ENCODE measurements at places on chromosomes 2 and 18.

GRCh38 chr2:85976106-85976920, 87.5 kb upstream of the ST3GAL5 start:
- no peak for DNase-seq

GRCh38 chr18:80046961-80047541, 12.8 kb downstream of the RBFA start:
- DNase-seq, result no peak

DNA sequence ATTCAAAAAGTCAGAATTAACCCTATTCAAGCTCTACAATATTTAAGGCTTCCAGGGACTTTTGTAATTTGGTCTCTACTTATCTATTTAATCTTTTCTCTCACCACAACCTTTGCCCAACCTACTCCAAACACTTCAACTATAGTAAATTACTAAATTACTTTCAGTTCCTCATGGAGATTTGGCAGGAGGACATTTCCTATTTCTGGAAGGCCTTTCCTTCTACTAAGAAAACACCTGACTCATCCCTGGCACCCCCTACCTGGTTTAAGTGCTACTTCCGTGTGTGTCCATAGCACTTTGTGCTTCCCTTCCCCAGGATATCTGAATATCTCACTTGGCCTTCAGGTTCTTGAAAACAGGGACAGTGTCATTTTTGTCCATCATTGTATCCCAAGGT, 96.3 kb downstream of the UPP2 start:
- no peak for DNase-seq

- DNase-seq, result no peak
Measured at GRCh38 chr2:233817995-233818638, 36.2 kb downstream of the HJURP start.

DNA sequence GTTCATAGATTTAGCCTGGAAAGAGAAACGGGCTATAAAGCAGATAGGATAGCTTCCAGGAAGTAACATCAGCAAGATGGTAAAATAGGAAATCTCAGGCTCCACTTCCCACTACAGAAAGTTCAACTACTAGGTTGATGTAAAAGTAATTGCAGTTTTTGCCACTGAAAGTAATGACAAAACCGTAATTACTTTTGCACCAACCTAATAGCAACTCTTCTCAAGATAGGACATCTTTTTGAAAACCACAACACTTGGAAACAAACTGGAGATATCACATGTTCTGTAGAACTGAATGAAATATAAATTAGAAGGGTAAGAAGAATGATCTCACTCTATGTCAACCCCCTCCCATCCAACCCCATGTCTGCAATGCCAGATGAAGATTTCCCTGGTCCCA, 1154.3 kb downstream of the BCL11A start:
- no peak for DNase-seq

- no peak for DNase-seq
Measured at GRCh38 chr2:144942516-144943256, 422.8 kb upstream of the ZEB2 start.

GRCh38 chr2:37795456-37795855, 124.0 kb upstream of the CDC42EP3 start:
- DNase-seq, result no peak

GRCh38 chr2:17950006-17950405, 71.5 kb downstream of the KCNS3 start:
- DNase-seq, result no peak

DNA sequence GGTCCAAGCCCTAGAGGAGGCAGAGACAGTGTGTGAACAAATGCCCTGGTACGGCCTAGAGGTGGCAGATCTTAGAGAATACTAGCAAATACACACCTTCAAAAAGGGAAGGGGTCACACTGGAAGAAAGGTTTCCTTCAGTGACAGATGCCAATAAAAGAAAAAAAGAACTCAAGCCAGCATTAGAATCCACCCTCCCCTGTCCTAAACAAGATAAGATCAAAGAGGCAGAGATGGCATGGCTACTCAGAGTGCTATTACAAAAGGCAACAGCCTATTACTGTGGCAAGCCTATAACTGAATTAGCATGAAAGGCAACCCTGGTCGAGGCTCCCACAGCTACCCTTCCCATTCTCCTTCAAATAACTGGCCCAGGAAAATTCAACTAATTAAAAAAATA, 69.6 kb downstream of the SMC6 start:
- DNase-seq, result no peak

- DNase-seq, result no peak
Measured at GRCh38 chr18:63112706-63113105, 206.9 kb downstream of the BCL2 start.

GRCh38 chr2:16117791-16118610, 177.7 kb downstream of the MYCN start:
- no peak for DNase-seq

DNA sequence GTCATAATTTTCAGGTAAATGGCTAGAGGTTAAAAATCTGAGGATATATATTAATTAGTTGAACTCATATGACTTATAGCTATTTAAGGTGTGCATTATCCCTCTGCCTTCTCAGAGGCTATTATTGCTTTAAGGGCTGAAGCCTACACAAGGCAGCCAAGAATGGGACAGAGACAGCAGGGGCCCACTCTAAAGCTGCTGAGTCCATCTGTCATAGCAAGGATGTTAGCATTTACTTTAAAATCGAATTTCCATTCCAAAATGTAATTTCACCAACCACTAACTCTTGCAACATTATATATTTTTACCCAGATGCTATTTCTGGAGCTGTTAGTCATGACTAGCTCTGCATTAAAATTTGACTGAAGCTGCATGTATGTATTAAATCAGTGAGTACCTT, 236.3 kb upstream of the FSIP2 start:
- DNase-seq, result no peak

GRCh38 chr18:29962579-29962978, 1080.0 kb downstream of the DSC3 start:
- DNase-seq, result no peak

GRCh38 chr18:4369705-4370104, 85.4 kb downstream of the DLGAP1 start:
- no peak for DNase-seq

- no peak for DNase-seq
Measured at GRCh38 chr18:1458547-1458946, 553.9 kb downstream of the ADCYAP1 start.

DNA sequence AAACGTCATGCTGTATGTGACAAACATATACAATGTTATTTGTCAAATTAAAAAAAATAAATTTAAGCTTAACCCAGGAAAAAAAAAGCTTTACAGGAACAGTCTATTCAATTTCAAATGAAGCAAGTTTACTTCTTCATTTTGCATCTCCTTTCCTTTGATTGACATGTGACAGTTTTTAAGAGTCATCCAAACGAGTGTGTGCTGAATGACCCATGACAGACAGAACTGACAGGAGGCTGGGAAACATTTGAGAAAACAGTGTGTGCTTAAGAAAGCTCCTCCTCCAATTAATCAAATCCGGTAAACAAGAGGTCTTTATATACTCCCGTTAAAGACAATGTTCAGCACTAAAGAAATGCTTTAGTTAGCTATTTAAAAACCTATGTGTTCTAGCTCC, 177.7 kb downstream of the SRBD1 start:
- no peak for DNase-seq

- DNase-seq, result no peak
Measured at GRCh38 chr18:69648486-69648885, 247.8 kb downstream of the DOK6 start.

- DNase-seq, result no peak
Measured at GRCh38 chr2:130972410-130972809, 120.8 kb downstream of the FAM168B start.

DNA sequence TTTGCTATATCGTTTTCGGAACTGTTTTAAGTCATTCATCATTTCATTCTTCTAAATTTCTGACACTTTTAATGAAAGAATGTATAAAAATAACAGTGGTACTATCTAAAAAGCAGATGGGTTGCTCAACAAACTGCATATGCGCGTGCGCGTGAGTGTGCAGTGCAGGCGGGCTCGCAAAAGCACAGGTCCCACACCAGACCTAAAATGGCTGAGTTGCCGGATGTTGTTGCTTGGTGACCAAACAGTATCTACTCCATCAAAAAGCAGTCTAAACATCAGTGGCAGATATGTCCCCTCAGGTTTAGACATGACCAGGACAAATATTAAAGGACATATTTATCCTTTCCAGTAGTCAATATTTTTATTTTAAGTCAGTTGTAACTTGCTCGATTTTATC, 5.1 kb downstream of the NOL4 start:
- no peak for DNase-seq

DNA sequence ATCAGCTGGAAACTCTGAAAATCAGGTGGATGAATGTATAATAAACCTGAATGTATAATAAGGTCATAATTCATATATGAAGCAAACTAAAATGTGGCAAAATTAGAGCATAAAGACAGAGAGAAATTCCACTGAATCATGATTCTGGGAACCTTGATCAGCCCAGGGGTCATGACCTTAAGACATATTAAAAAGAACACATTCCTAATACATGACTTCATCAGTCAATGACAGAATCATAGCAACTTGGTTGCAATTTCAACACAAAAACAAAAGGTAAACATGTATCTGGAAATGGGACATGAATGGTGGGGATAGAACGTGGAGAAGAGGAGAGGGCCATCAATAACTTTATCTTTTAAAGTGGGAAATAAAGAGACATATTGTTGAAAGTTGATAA, 17.6 kb downstream of the AFF3 start:
- DNase-seq, result no peak

DNA sequence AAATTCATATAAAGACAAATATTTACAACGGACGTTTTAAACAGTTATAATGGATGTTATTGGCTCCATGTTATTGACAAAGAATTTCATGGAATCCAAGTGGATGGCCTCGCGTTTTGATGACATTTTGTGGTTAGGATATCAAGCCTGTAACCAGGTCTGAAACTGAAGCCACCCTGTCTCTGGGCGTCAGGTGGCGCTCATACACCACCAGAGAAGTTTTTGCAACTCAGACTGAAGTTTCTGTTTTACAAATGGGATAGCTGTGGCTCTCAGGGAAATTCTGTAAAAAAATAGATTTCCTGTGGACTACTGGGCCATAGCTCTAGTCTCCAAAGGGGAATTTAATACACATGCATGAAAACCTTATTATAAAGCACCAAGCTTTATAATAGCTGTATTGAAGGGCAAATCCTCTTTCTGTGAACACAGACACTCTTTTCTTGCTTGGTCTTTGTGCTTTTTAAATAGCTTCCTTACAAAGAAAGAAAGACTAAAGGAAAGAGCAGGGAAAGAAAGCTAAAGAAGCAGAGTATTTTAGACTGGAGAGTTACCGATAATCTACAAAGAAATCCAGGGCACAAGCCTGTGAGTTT, 86.7 kb downstream of the C18orf54 start:
- no peak for DNase-seq

GRCh38 chr2:81852651-81853050, 1548.1 kb upstream of the LRRTM1 start:
- DNase-seq, result no peak

- no peak for DNase-seq
Measured at GRCh38 chr18:76258209-76258608, 236.8 kb downstream of the ZNF516 start.

GRCh38 chr2:235752846-235753245, 259.0 kb downstream of the AGAP1 start:
- DNase-seq, result no peak

- no peak for DNase-seq
Measured at GRCh38 chr2:137689549-137689948, 274.7 kb upstream of the HNMT start.

- no peak for DNase-seq
Measured at GRCh38 chr2:202115479-202115971, 42.5 kb downstream of the KIAA2012 start.

- DNase-seq, result no peak
Measured at GRCh38 chr18:6682437-6683111, 46.9 kb upstream of the ARHGAP28 start.

GRCh38 chr2:111622859-111623258, 261.1 kb downstream of the ANAPC1 start:
- no peak for DNase-seq

- no peak for DNase-seq
Measured at GRCh38 chr18:12911025-12911928, 27.2 kb upstream of the PTPN2 start.

GRCh38 chr2:241941691-241942301, 72.3 kb downstream of the RTP5 start:
- DNase-seq, result no peak

DNA sequence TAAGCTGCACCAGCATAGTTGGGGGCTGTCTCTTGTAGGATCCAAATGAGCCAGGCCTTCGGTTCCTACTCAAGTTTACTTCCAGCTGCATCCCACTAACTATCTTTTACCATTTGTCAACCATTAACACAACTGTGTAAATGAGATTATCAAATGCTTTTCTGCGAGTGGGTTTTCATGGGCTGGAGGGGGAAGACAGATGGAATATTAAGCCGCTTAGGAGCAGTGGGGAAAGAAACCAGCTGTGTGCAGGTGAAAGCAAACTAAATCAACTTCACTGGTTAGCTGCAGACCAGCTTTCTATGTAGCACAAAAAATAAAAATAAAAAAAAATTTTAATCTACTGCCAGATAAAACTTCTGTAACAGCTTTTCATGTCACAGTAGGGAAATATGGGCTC, 307.3 kb upstream of the FBXO11 start:
- DNase-seq, result no peak

- DNase-seq, result no peak
Measured at GRCh38 chr2:20611077-20611843, 39.6 kb downstream of the HS1BP3 start.

GRCh38 chr2:239004274-239005015, 156.6 kb downstream of the TWIST2 start:
- no peak for DNase-seq

GRCh38 chr2:112848833-112849232, 12.3 kb upstream of the IL1B start:
- no peak for DNase-seq

DNA sequence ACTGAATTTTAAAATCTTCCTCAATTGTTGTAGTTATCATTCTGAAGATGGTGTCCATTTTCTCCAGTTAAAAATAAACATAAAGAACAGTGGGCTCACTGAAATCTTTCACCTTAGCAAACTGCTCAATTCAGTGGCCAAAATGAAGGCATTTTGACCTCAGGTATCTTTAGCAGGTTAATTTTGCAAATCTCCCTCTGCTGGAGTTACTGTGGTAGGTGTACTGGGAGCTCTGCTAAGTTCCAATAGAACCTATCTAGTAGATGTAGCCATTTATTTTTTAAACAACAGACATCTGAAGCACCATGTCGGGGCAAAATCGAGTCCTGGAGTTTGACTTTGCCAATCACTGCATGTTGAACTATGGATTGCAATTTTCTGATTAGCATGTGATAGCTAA, 177.1 kb downstream of the IRS1 start:
- DNase-seq, result no peak

DNA sequence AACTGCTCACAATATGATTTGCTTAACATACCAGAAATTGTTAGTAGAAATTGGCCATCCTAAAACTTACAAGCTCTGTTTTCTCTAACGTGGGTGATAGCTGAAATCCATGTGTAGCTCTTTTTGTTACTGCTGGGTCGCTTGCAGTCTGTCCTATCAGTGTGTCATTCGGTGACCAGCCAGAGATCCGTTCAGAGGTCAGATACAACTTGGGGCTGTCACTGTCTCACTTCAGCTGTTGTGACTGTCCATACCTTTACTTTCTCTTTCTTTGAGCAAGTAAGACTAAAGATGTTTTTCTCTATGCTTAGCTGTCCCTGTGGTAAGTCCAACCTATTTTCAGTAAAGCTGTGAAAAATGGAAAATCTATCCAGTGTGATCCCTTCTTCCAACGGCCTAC, 282.9 kb upstream of the KCNH7 start:
- no peak for DNase-seq

All from cortex of kidney (tissue), 1 donor.